ENCODE measurements at places on chromosomes 1 and 21.

GRCh38 chr1:203117611-203118575 lies 9.6 kb upstream of the ADORA1 start:
- DNase-seq, result peak; percentile 75

GRCh38 chr1:43587594-43587993 lies 56.9 kb downstream of the PTPRF start:
- no peak for DNase-seq

DNA sequence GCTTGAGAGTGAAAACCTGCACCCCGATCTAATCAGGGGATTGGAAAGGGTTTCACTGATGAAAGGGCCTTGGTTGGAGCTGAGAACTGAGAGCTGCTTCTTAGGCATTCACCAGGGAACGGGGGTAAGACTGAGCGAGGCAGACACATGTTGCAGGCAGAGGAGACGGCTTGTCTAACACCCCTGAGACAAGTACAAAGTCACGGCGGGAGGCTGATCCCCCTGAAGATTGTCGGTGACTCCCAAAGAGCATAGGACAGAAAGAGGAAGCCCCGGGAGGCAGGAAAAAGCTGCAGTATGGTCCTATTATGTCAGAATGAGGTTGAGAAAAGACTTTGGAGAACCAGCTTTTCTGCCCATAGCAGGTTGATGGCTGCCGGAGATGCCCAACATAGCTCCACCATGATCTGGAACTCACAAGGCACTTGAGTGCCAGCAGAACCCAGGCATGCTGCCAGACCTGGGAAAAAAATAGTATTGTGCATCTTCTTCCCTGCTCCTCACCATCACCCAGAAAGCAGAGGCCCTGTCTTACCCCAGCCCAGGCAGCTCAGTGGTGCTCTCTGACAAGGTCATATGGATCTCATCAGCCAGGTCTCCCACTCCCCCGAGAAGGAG lies 463.9 kb upstream of the PROX1 start:
- DNase-seq, result no peak

DNA sequence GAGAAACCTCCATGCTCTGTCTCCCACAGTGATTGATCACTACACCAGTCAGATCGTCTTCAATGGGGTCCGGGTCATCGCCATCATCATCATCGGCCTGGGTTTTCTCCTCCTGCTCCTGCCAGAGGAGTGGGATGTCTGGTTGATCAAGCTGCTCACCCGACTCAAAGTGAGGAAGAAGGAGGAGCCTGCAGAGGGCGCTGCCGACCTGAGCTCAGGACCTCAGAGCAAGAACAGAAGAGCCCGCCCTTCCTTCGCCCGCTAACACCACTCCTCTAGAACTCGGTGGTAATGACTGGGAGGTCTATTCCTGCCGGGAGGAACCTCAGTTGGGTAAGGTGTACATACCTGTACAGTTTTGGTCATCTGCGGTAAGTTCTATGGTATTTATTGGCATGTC lies 50.3 kb upstream of the COA6 start:
- DNase-seq, result no peak

- DNase-seq, result no peak
Observed at GRCh38 chr21:38365521-38365920, 108.7 kb downstream of the KCNJ15 start.

GRCh38 chr1:210448297-210448892 lies 119.7 kb downstream of the HHAT start:
- peak; percentile 56 for DNase-seq

DNA sequence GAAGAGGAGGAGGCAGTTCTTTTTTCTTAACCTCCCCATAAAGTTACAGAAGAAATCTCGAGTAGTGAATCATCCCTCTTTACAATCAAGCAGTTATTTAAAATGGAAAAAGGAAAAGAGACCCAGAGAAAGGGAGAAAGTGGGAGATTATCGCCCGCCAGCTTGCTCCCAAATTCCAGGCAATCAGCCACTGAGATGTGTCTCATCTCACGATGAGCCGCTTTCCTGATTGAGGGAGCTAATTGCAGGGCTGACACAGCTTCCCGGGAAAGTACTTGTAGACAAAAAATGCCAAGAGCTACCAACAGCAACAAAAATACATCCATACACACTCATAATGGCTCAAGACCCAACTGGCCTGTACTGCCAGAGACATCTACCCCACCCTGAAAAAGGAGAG lies 191.6 kb upstream of the ZC3H12A start:
- DNase-seq, result no peak

- no peak for DNase-seq
Observed at GRCh38 chr1:114902343-114902742, 47.7 kb downstream of the SYCP1 start.

DNA sequence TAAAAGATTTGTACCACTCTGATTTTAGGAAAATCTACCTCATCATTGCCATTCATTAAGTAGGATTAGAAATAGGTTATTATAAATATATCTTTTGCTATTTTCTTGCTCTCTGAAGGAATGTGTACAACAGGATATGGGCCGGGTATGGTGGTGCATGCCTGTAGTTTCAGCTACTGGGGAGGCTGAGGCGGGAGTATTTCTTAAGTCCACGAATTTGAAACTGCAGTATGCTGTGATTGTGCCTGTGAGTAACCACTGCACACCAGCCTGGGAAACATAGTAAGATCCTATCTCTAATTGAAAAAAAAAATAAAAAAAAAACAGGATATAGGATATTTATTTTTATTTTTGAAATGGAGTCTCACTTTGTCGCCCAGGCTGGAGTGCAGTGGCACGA lies 50.0 kb downstream of the CLIC4 start:
- DNase-seq, result no peak

GRCh38 chr1:25543425-25544242 lies at the start of gene LDLRAP1:
Gene LDLRAP1 (plus strand): TSS chr1:25543606. CDS start chr1:25543699, 93 bp downstream.
- peak; percentile 85 for DNase-seq

DNA sequence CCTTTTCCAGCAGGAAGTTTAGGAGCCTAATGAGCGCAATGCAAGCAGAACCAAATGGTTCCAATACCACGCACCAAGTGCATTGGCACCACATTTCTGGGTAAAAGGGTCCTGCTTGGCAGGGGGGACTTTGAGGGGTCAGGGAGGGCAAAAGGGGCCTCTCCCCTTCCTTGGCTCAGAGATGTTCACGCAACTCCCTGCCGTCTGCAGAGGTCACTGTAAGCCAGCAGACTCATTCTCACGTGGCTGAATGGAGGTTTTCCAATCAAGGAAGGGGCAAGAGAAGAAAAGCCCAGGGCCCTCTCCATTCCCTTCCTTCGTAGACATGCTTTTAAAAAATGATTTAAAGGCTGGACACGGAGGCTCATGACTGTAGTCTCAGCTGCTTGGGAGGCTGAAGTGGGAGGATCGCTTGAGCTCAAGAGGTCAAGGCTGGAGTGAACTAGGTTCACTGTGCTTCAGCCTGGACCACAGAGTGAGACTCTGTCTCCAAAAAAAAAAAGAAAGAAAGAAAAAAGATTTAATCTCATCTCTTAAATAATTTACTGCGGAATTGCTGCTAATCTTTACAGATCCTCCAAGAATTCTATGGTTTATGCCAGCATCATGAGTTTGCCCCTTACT lies 80.3 kb downstream of the RUNX3 start:
- peak; percentile 30 for DNase-seq

- DNase-seq, result no peak
Observed at GRCh38 chr1:116556289-116557006, 14.4 kb downstream of the CD58 start.

DNA sequence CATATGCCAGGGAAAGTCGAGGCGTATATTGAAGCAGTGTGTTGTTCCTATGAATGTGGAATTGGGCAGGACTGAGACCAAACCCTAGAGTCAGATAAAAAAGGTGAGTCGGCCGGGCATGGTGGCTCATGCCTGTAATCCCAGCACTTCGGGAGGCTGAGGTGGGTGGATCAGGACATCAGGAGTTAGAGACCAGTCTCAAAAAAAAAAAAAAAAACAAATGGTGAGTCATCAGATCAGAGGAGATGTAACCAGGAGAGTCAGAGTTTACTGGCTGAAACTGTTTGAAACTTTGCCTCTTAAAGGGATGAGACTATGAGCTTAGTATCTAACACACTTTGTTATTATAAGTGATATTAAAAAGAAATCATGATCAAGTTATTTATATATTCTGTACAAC lies 26.4 kb upstream of the SYCP1 start:
- no peak for DNase-seq

GRCh38 chr1:12143631-12144155 lies 23.1 kb upstream of the TNFRSF1B start:
- DNase-seq, result peak; percentile 51

DNA sequence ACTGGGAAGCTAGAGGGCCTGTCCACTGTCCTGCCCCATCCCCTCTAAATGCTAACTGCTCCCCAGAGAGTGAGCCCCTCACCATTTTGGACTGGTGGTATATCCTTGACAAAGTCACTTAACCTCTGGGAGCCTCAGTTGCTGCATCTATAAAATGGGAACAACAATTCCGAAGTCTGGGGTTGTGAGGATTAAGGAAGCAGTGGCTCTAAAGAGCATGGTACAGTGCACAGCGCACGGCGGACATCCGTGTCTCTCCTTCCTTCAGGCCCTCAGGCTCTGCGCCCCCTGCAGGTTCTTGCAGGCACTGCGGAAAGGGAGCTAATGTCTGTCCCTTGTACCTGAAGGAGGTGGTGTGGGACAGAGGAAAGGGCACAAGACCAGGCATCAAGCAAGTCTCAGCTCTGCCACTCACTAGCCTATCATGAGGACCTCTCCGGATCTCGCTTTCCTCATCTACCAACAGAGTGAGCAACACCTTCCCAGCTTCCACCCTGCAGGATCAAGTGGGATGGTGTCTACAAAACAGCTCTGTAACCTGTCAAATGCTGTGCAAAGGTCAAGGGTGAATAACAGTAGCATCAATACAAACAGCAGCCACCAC lies 20.1 kb downstream of the ECE1 start:
- no peak for DNase-seq

DNA sequence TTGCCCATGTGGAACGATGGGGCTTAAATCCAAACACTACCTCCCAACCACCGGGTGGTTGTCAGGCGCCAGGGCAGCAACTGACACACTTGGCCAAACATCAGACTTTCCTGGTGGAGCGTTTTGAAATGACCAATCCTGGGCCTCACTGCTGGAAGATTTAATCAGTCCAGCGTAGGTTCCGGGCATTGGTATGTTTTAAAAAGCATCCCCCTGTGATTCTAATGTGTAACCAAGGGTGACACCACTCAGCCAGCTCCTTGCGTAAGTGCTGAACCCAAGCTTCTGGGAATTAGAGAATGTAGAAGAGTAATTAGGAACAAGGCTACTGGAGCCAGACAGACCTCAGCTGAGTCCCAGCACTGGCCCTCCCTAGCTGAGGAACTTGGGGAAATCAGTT lies 44.8 kb upstream of the KAZN start:
- no peak for DNase-seq

GRCh38 chr1:157540160-157540748 lies 12.1 kb downstream of the FCRL5 start:
- DNase-seq, result no peak

DNA sequence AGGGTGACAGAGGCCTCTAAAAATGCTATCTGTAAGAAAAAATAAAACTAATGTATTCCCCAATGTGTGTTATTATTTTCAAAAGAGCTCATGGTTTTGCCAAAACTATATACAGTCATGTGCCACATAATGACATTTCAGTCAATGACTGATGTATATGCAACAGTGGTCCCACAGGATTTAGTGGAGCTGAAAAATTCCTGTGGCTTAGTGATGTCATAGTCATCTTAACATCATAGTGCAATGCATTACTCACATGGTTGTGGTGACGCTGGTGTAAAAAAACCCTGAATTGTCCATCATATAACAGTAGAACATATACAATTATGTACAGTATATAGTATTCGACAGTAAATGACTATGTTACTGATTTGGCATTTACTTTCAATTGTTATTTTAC lies 172.4 kb downstream of the CACNA1E start:
- no peak for DNase-seq

GRCh38 chr1:37701051-37701450 lies 8.7 kb downstream of the CDCA8 start:
- no peak for DNase-seq

- no peak for DNase-seq
Observed at GRCh38 chr1:117861694-117862093, 67.7 kb downstream of the GDAP2 start.

DNA sequence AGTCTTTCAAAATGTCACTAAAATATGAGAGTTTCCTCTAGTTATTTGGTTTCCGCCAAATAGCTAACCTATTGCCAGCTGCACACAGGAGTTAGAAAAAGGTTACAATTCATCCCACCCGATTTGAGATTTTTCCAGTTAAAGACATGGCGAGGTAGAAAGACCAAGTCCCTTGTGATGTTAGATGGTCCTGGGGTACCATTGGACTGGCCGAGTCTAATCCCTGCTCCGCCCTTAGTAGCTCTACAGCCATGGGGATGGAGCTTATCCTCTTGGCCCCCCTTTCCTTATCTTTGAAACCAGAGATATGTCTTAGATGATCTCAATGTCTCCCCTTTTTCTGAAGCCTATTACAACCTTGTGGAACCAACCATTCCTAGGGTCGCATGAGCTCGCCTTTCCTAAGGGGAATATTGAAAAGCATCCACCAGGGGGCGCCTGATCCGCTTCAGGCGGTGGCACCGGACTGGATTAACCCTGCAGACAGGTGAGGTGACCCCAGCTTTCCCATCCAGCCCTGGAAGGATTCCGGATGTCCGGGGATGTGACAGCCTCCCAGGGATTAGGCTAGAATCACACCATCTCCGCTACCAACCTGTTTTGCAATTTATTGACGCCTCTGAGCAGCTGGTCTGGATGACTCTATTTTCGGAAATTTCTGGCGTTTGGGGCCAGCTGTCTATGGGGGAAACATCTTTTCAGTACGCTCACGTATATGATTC lies 68.3 kb upstream of the SIM2 start:
- DNase-seq, result peak; percentile 32
